Stimulated activated naive CD4-positive, alpha-beta T cell treated with Interleukin-2 at 50 U/mL for 16 hours (primary cell): ENCODE measurements at places on chromosomes 1 and 21.

GRCh38 chr1:10245674-10246073, 35.3 kb downstream of the KIF1B start:
- no peak for DNase-seq

DNA sequence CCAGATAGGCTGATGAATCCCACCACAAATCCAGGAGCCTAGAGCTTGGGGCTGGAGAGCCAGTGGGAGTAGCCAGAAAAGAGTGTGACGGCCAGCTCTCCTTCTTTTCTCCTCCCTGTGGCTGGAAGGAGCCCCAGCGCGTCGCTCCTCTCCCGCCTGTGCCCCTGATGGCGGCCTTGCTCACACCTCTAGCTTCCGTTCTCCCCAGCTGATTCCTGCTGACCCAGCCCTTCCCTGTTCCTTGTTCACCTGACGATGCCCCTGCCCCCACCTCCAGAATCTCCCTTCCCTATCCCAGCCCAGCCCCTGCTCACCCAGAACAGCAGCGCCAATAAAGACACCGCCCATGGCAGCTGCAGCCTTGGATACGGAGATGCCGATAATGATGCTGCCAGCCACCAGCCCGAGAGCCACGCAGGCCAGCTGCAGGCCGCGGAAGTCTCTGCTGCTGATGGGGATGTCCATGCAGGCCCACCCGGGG, 656 bp downstream of the KNCN start:
- no peak for DNase-seq

GRCh38 chr1:244887281-244887680, 22.9 kb upstream of the HNRNPU start:
- DNase-seq = no peak

GRCh38 chr1:115596080-115596780, 45.5 kb upstream of the VANGL1 start:
- DNase-seq = no peak

DNA sequence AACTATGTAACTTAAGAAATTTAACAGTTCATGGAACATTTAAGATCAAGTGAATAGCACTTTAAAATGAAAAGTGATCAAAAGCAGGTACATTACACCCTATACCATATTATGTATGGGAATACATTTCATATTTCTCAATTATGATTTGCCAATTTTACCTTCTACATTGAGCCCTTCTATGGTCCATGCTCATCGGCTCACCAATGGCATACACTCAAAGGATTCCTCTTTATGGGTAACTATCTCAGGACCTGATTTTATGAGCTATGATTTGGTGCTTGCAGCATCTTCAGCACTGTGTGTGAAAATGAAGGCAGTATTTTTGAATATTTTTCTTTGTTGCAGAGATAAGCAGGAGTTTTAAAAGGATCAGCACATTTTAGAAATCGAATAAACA, 33.5 kb downstream of the FUBP1 start:
- no peak for DNase-seq

DNA sequence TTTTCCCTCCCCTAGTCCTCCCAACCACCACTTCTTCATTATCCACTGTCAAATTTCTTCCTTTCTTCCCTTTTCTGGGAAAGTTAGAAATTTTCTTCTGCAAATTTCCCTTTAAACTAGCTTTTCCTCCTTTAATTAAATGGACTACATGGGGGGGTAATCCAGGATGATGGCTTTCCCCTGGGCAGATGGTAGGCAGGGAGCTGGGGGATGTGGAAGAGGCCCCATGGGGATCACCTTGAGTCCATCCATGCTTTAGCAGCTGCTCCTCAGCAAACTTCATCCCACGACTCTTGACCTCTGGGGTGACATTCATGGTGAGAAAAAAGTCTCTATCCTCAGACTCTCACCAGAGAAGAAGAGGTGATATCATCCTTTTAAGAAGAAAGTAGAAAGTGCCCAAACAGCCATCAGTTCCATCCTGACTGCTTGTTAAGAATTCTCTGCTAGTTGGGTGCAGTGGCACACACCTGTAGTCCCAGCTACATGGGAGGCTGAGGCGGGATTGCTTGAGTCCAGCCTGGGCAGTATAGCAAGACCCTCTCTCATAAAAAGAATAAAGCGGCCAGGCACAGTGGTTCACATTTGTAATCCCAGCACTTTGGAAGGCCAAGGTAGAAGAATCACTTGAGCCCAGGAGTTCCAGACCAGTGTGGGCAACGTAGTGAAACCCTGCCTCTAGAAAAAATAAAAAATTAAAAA, 2.4 kb downstream of the GPATCH4 start:
- DNase-seq = no peak

DNA sequence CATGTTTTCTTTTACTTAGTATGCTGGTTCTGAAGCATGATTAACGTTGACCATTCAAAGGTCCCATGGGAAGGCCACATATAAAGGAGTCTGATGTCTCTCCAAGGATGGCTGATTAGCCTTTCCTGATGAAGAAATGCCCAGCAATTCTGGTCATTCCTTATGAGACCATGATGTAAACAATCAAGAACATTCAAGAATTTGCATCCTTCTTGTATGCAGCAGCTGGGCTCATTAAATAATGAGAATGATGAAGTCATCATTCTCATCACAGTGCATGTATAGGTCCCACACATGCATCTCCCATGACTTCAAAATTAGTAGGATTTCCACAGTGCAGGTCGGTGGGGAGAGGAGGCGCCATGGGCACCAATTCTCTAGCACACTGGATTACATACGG, 85.4 kb downstream of the APP start:
- DNase-seq = no peak

DNA sequence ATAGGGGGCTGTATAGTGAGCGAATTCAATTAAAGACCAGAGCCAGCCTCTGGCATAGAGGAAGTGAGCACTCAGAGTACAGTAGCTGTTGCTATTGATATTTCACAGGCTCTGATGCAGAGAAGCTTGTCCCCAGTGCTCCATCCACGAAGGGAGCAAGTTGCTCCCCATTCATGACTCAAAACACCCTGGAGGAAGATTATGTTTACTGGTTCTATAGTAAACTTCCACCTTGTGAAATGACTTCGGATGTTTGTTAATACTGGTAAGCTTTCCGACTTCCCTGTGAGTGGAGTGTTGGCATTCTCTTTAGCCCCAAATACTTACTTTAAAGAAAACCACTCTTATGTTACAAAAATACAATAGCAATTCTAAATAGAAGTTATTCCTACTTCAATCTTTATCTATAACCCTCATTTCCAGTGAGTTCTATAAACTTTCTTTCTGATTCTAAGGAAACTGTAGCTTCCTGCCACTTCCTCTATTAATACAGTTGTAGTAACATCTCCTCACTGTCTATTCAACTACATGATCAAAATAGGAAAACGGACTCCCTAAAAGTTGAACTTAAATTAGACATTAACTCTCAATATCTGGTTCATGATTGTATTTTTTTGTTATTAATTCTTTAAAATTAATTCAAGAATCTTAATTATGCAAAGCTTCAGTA, 46.4 kb downstream of the ZNF281 start:
- DNase-seq = no peak

DNA sequence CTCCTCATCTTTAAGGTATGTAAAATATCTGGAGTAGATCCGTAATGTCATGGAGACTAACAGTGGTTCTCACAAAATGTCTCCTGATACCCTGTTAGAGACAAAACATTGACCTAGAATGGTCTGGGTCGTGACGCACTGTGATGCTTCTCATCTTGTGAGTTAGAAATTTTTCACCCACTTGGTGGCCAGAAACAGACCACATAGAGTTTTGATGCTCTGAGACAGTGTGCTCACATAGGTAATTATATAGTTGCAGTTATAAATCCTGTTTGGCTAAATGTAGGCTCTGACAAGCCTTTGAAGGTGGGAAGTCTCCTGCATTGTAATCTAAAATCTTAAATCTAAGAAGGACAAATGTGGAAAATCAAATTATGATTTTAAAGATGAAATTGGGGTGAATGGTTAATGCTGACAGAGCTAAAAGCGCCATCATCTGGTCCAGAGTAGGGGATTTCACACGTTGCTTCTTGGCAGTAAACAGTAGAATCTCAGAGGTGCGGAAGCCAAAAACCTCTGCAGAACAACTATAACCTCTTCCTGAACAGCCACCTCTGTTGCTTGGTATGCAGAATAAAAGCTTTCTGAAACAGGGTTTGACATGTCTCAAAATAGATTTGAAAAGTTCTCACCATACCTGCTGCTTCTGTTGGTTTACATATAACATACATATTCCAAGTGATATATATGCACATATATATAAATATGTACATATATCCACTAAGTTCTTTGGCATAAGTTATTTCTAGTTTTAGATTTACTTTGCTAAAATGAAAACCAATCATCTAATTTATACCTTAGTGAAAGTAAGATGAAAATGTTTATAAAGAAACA, 17.1 kb downstream of the RPAP2 start:
- no peak for DNase-seq
